NCI-H2029 (cell line): ENCODE measurements at places on chromosomes 6 and 20.
A peak's percentile ranks its signal among the peaks of the same experiment; 100 is the strongest.

- DNase-seq: peak; percentile 75
These were observed 16.6 kb downstream of the B4GALT5 start for GRCh38 chr20:49697071-49697470.

DNA sequence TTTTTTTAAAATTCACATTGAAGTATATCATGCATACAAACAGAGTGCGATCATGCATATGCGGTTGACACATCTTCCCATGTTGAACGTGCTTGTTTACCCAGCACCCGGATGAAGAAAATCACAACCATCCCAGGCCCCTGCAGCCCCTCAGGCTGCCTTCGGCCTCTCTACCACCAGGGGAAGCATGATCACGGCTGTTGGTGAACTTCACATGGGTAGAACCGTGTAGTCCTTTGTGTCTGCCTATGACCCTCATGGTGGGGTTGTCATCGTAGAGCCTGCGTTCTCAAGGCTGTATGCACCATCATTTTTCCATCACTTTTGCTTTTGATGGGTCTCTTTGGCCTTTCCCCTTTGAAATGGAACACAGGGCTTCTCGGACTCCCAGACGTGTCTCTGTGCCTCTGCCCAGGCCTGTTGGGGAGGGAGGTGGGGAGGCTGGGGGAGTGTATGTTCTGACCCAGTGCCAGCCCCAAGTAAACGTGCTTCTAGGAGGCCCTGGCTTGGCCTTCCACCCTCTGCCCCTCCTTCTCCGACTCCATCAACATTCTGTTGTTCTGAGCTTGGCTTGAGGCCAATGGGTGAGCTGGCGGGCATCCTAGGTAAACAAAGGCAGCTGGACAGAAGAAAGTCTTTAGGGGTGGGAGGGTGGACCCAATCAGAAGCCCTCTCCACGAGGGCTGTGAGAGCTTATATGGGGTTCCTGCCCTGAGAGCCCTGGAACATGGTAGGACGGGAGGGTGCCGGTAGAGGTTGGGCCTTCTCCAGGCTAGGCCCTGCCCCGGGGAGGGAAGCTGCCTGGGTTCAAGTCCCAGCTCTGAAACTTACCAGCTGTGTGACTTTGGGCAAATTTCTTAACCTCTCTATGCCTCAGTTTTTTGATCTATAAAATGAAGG, 39.7 kb downstream of the TGM2 start:
- DNase-seq: peak; percentile 96

GRCh38 chr6:16925461-16925860, 164.2 kb upstream of the ATXN1 start:
- no peak for DNase-seq

DNA sequence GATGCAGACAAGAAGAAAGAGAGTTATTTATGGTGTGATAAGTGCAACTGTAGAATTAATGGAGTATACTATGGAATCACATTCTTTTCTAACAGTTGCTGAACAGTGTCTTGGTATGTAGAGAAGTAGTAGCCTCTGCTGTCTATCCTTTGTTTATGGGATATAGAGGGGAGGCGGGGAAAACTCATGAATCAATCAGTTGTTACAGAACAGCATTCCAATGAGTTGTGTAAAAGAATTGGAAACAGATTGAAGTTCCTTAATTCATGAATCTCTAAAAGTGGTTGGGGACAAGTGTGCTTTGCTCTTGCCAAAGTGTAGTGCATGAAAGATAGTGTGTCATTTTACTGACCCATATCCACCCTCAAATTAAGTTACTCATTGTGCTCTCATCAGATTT, 77.7 kb downstream of the FLRT3 start:
- DNase-seq: no peak

DNA sequence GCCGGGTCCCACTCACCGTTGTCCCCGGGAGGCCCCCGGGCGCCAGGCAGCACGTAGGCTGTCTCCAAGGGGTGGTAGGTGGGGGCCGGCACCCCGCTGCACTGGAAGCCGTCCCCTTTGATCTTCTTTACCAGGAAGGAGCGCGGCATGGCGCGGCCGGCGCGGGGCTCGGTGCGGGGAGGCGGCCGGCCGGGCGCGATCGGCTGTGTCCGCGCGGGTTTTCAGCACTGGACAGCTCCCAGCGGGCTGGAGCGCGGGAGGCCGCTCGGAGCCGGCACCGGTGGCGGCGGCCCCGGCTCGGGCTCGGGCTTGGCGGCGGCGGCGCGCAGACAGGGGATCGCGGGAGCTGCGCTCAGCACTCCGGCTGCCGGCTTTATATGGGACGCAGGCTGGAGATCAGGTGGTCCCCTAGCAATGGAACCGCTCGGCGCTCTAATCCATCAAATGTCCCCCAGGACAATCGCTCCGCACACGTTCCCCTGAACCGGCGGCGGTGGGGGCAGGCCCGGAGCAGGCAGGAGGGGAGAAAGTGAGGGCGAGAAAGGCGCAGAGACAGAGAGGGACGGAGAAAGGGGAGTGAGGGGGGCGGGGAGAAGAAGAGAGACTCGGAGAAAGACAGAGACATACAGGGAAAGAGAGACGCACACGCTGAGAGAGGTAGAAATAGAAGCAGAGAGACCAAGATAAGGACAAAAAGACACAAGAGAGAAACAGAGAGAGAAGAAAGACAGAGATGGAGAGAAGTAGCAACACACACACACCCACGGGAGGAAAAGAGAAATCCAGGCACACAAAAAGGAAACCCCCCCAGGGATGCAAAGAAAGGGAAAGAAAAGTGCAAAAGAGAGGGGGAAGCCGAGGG, at the start of gene SCRT2:
Gene SCRT2 (minus strand): TSS at position 350 of the 862 bp plus-strand sequence. CDS start 201 bp downstream, at position 149.
- DNase-seq: no peak

DNA sequence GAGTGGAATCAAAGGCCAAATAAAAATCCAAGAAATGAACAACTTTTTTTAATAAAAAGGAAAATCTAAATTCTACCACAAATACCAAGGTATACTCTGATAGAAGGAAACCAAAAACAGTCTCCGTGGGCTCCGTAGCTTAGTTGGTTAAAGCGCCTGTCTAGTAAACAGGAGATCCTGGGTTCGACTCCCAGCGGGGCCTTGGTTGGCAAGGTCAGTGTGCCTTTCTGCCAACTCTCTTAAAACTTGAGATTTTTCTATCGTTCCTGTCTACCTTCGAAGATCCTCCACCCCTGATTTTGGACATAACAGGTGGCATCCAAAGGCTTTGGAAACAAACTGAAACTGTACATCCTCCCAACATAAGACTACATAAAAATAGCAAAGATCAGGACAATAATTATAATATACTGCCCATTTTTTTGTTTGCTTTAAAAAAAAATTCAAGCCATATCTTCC, 197.9 kb downstream of the TRIM27 start:
- no peak for DNase-seq

- peak; percentile 26 for DNase-seq
These were observed 812 bp downstream of the MYMX start for GRCh38 chr6:44217332-44218143.

- DNase-seq: no peak
These were observed 14.1 kb upstream of the OSER1 start for GRCh38 chr20:44224637-44225036.

DNA sequence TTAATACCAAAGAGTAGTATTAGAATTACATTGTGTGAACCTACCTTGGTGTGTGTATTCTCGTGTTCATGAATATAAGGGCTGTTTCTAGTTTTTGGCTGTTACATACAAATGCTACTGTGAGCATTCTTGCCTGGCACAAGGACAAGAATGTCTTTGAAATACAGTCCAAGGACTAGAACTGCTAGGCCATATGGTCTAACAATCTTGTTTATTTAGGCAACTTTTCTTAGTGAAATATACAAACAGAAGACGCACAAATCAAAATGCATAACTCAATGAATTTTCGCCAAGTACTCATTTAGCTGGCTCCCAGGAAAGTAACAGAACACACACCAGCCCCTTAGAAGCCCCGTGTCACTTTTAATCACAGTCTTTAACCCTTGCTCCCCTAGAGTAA, 28.5 kb downstream of the KDM1B start:
- DNase-seq: no peak

GRCh38 chr20:20864351-20865096, 152.1 kb upstream of the RALGAPA2 start:
- peak; percentile 34 for DNase-seq

GRCh38 chr20:63087236-63087871, 80.6 kb upstream of the BHLHE23 start:
- no peak for DNase-seq

DNA sequence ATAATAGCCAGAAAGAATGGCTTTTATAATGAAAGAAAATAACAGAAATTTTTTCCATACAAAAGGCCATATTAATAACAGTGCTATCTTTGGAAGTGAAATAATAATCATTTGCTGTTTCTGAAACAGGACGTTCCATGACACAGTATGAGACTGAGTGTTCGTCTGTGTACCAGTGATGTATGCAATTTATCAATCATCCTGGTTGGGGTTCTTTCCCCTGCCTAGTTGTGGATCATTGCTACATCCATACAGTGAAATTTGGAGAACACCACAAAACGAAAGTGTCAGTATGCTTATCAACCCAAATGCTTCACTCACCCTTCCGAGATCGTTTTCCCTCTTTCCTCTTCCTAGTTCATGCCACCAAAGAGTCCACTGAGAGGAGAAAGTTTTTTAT, 151.4 kb upstream of the PRDM1 start:
- DNase-seq: no peak

GRCh38 chr6:118488631-118489030, 59.5 kb upstream of the PLN start:
- DNase-seq: no peak

GRCh38 chr6:87938287-87938686, 109.4 kb upstream of the SPACA1 start:
- DNase-seq: no peak

GRCh38 chr6:132742495-132742894, 15.2 kb downstream of the VNN2 start:
- no peak for DNase-seq

DNA sequence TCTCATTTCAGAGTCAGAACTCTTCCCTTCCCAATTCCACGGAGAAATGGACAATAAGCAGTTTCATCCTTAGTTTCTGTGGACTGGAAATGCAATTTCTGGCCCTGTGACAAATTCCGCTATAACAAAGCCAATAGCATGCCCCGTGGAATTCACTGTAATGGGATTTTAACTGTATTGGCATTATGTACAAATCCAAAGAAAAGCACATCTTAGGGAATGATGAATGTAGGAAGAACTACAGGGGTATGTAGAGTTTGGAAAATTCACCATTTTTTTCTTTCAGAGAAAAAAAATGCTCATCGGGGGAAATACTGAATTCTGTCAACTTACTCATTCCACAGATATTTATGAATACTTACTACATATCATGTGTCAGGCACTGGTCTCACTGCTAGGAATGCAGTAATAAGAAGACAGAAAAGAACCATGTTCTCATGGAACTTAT, 43.5 kb downstream of the KIF6 start:
- no peak for DNase-seq

GRCh38 chr20:2446845-2447244, 23.7 kb downstream of the SNRPB start:
- no peak for DNase-seq

GRCh38 chr20:40856653-40857052, 167.6 kb upstream of the MAFB start:
- no peak for DNase-seq
